T1000 (cell line): ENCODE measurements at places on chromosomes 6 and 20.

DNA sequence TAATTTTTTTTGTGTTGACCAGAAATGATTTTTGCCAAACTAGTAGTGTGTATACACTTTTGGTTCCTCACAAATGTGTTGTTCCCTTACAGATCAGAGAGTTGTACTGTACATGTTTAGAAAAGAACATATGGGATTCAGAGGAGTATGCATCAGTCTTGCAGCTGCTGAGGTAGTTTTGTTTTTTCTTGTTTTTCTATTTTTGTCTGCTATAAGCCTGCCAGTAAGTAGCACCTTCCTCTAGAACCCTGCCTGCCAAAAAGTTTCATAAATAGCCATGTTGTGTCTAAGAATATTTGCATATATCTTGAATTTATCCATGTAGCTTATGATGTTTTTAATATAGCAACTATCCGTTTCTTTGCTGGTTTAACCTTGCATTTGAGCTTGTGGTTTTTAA lies 46.4 kb downstream of the ORC3 start:
- no peak for DNase-seq

DNA sequence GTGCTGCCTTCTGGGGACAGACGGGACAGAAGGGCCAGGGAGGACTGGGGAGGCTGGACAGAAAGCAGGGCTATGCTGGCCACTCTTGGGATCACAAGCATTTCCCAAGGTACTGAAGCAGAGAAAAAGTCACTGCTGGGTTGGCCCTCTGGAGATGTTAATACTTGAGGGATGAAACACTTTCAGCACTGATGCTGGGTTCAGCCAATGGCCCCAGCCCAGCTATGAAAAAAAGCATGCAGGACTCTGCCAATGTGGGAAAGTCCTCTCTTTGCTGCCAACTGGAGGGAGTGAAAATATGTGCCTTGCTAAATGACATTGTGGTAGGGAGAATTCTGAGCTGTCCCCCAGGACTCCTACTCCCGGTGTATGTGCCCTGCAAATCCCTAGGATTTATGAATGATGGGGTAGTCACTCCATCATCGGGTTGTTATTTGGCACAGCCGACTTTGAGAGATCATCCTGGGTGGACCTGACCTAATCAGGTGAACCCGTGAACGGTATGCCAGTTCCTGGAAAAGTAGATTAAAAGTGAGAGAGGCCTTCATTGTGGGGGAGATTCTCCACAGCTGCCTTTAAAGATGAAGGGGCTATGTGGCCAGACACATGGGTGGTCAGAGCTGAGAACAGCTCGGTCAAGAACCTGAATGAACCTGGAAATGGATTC lies 119.9 kb upstream of the TRAF3IP2 start:
- DNase-seq, result no peak

DNA sequence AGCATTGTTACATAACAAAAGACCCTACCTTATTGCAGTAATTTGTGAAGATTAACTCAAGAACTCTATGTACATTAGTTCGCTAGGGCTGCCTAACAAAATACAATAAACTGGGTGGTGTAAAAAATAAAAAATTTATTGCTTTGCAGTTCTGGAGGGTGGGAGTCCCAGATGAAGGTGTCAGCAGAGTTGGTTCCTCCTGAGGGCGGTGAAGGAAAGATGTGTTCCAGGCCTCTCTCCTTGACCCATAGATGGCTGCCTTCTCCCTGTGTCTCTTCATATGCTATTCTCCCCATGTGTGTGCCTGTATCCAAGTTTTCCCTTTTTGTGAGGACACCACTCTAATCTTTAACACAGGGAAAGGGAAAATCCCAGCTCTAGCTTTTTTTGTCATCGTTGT lies 305 bp upstream of the VNN1 start:
- DNase-seq, result no peak

- no peak for DNase-seq
These were observed 66.4 kb downstream of the LY86 start for GRCh38 chr6:6654599-6655575.

GRCh38 chr20:45991616-45992015 lies 17.1 kb upstream of the MMP9 start:
- no peak for DNase-seq

- DNase-seq, result no peak
These were observed 25.1 kb downstream of the GPR63 start for GRCh38 chr6:96812077-96812703.

- DNase-seq, result no peak
These were observed 13.0 kb downstream of the PI3 start for GRCh38 chr20:45187693-45188092.

- DNase-seq, result no peak
These were observed 9.5 kb downstream of the CDC5L start for GRCh38 chr6:44396968-44397367.

DNA sequence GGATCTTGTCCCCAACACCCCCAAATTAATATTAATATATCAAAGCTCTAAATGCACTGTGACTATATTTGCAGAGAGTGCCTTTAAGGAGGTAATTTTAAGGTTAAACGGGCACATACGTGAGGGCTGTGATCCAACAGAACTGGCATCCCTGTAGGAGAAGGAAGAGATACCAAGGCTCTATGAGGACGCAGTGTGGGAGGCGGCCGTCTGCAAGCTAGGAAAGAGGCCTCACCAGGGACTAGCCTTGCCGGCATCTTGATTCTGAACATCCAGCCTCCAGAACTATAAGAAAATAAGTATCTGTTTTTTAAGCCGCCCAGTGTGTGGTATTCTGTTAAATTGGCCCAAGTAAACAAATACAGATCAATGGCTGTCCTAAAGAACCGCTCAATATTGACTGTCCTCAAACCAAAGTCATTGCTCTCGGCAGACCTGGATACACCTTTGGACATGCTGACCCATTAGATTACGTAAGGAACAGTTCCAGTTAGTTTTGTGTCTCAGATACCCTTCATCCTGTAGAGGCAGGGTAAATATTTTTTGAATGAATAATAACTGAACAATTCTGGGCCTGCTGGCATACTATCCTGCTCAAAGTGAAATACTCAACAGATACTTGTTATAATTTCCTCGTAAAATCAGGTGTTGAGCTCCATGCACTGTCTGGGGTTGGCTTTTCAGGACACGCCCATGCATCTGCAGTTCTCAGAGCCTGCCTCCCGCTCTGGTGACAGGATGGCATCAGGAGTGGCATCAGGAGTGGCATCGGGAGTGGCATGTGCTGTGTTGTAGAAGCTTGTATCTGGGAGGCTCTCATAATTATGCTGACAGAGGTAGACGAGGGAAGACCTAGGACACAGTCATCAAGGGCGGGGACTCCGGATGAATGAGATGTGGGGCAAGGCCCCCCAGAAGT lies 6.3 kb downstream of the PRR18 start:
- no peak for DNase-seq

- no peak for DNase-seq
These were observed 423.6 kb upstream of the PLCB4 start for GRCh38 chr20:8645326-8645725.

- DNase-seq, result no peak
These were observed 131.0 kb upstream of the PHACTR1 start for GRCh38 chr6:12585497-12585958.

- no peak for DNase-seq
These were observed 59.9 kb upstream of the HBS1L start for GRCh38 chr6:135114355-135115145.

DNA sequence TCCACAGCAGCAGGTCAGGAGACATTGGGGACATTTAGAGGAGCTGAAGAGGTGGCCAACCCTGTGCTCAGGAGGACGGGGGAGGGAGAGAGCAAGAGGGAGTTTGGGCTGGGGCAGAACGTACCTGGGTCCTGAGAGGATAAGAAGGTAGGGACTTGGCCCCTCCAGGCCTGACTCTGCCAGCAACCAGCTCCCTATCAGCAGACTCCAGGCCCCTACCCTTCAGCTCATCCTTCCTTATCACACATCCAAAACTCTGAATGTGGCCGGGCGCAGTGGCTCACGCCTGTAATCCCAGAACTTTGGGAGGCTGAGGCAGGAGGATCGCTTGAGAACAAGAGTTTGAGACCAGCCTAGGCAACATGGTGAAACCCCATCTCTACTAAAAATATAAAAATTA lies 5.0 kb downstream of the STMN3 start:
- DNase-seq, result no peak

DNA sequence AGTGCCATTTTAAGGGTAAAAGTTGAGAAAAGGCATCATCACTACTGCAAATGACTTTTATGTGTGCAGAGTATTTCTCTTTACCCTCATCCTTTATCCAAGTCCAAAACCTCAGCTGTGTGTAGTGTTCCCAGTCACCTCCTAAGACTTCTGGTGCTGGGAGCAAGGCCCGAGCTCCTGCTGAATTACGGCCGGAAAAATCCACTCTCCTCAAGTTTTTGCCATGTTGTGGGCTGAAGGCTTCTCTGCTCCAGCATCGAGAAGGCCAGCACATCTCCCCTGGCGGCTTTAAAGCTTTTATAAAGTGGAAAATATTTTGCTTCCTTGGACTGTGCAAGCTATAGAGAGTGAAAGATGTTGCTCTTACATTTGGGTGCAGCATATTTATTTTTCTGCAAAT lies 153.2 kb upstream of the THBS2 start:
- no peak for DNase-seq

DNA sequence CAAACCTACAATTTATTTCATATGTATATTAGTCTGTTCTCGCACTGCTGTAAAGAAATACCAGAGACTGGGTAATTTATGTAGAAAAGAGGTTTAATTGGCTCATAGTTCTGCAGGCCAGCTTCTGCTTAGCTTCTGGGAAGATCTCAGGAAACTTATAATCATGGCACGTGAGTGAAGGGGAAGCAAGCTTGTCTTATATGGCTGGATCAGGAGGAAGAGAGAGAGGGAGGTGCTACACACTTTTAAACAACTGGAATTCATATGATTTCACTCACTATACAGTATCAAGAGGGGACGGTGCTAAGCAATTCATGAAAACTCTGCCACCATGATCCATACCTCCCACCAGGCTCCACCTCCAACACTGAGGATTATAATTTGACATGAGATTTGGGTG lies 29.9 kb downstream of the PHACTR2 start:
- DNase-seq, result no peak

DNA sequence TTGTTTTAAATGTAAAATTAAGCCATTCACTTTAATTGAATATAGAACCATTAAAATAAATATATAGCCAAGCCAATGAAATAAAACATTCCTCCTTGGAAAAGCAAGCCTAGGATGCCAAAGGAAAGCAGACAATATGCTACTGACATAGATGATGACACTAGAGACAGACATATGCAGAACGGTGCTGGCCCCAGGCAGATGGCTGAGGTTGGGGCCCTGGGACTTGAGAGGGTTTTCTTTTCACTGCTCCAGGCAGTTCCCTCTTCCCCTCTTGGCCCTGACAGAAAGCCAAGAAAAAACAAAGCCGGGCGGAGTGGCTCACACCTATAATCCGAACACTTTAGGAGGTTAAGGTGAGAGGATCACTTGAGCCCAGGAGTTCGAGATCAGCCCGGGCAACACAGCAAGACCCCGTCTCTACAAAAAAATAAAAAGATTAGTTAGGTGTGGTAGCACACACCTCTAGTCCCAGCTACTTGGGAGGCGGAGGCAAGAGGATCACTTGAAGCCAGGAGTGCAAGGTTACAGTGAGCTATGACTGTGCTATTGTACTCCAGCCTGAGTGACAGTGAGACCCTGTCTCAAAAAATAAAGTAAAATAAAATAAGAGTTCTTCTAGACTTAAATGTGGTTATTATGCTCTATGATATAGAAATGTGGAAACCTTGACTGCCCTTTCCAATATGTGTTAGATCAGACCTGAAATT lies 31.2 kb downstream of the FASTKD5 start:
- DNase-seq, result no peak

DNA sequence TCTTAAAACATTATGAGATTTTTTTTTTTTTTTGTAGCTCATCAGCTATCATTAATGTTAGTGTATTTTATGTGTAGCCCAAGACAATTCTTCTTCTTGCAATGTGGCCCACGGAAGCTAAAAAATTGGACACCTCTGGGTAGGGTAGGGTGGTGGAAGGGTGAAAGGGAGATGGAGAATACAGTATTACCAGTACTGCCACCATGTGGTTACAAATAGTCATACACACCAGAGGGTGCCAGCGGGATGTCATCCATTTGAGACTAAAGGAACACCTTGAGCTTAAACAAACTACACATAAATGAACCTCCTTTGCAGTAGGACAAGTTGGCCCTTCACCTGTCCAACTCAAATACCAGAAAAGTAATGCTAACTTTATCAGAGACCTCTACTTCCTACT lies 601.9 kb downstream of the HTR1B start:
- DNase-seq, result no peak

- no peak for DNase-seq
These were observed 151.8 kb downstream of the FOXC1 start for GRCh38 chr6:1761477-1761877.

DNA sequence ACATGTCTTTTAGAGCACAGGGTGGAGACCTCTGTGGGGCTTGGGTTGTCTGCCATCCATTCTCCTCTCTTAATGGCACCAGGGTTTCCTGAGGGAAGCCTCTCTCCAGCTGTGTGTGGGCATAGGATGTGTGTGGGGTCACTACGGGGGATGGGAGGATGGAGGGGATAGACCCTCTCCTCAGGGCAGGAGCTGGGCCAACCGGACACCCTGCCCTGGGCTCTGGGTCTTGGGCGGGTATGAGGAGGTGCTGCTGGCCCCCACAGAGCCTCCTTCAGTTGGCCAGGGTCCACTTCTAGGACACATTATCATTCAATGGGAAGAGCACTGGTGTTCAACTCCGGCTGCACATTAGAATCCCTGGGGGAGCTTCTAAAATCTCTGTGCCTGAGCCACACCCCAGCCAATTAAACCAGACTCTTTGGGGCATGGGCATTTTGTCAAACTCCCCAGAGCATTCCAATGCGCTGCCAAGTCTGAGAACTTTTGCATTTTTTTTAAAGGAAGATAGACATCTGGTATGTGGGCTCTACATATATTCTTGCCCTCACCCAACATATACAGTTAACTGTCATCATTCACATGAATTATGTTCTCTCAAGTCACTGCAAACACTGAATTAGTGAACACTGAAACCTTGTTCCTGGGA lies 38.5 kb downstream of the TRAM2 start:
- no peak for DNase-seq

GRCh38 chr6:125793863-125794262 lies 3.1 kb downstream of the NCOA7 start:
- DNase-seq, result no peak

DNA sequence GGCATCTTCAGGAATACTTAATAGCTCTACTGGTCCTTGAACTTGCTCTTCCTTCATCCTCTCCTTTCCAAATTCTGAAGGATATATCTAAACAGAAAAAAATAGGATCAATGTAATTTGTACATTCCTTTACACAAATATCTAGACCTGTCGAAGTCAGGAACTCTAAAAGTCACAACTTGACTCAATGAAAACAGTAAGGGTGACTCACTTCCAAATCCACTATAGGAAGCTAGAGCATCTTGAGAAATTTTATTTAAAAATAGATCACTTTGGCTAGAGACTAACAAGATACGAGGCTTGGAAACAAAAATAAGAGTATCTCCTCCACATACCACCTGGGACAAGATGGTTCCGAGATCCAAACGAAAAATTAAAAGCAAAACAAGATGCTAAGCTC lies 12.2 kb downstream of the ESF1 start:
- DNase-seq, result no peak
